ENCODE measurements at places on chromosomes 7 and 10.
A peak's percentile ranks its signal among the peaks of the same experiment; 100 is the strongest.

GRCh38 chr10:48940372-48940771 is 732 bp upstream of the LRRC18 start:
- H3K4me1 ChIP-seq = no peaks in the 10 kb centered on the region
- DNase-seq = peak; percentile 44
- H3K4me3 ChIP-seq = no peak overlapping the region

- H3K4me1 ChIP-seq = no peaks in the 10 kb centered on the region
- DNase-seq = no peak
- no peaks in the 10 kb centered on the region for H3K36me3 ChIP-seq
- no peaks in the 10 kb centered on the region for H3K27me3 ChIP-seq
- no peak overlapping the region for H3K4me3 ChIP-seq
Measured at GRCh38 chr7:121833991-121834390, 39.0 kb upstream of the PTPRZ1 start.

- no peak overlapping the region for H3K4me3 ChIP-seq
- H3K4me1 ChIP-seq = no peaks in the 10 kb centered on the region
- H3K27ac ChIP-seq = no peak overlapping the region
Measured at GRCh38 chr10:44946205-44946604, 13.4 kb upstream of the RASSF4 start.

GRCh38 chr7:139825666-139826290 is 3.3 kb upstream of the TBXAS1 start:
- H3K4me1 ChIP-seq = no peaks in the 10 kb centered on the region
- DNase-seq = no peak
- H3K27ac ChIP-seq = no peak overlapping the region
- H3K36me3 ChIP-seq = no peaks in the 10 kb centered on the region
- H3K4me3 ChIP-seq = no peak overlapping the region

DNA sequence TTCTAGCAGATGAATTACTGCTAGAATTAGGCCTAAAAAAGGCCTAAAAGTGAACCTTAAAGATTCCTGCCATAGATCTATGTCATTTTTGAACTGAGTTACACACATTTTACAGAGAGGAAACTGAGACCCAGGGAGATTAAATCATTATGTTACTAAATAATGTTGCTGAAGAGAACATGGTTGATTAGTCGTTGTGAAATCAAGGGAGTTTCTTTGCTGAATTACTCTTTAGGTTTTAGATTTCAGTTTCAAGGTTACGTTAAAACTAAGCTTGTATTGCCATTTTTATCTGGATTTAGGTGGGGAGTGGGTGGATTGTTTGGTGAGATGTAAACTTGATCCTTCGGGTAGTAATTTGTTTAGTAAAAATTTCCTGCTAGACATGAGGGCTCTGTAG is 21.3 kb downstream of the CDK14 start:
- H3K27ac ChIP-seq = no peak overlapping the region
- no peaks in the 10 kb centered on the region for H3K36me3 ChIP-seq
- no peak overlapping the region for H3K4me3 ChIP-seq
- H3K27me3 ChIP-seq = no peaks in the 10 kb centered on the region
- DNase-seq = no peak
